ENCODE measurements at places on chromosomes 7 and 10. TPM values are rescaled to one million over a fixed set of nuclear protein-coding genes. Genes with fewer than 3 reads are reported as not detected.

DNA sequence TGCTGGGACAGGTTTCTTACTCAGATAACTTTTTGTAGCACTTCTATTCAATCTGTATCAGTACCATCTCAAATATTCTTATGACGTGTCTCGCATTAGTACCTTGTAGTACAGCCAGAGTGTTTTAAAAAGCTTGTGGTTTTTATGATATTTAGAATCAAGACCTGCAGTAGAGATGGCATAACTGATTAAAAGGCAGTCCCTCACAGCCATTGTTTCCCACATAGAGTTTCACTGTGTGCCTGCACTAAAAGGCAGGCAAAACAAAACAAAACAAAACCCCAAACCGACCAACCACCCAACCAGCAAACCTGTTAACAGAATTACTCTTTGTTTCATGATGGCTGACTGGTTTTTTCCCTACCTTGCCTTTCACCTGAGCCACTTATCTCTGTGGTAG, 221.3 kb upstream of the DGKB start:
- no peak for DNase-seq

The SOSTDC1 gene
- total RNA-seq: 2.1 TPM

- no peak for DNase-seq
Measured at GRCh38 chr7:98771519-98771918, 98.3 kb downstream of the TMEM130 start.

GRCh38 chr7:30927559-30927958, 15.9 kb downstream of the AQP1 start:
- no peak for DNase-seq

DNA sequence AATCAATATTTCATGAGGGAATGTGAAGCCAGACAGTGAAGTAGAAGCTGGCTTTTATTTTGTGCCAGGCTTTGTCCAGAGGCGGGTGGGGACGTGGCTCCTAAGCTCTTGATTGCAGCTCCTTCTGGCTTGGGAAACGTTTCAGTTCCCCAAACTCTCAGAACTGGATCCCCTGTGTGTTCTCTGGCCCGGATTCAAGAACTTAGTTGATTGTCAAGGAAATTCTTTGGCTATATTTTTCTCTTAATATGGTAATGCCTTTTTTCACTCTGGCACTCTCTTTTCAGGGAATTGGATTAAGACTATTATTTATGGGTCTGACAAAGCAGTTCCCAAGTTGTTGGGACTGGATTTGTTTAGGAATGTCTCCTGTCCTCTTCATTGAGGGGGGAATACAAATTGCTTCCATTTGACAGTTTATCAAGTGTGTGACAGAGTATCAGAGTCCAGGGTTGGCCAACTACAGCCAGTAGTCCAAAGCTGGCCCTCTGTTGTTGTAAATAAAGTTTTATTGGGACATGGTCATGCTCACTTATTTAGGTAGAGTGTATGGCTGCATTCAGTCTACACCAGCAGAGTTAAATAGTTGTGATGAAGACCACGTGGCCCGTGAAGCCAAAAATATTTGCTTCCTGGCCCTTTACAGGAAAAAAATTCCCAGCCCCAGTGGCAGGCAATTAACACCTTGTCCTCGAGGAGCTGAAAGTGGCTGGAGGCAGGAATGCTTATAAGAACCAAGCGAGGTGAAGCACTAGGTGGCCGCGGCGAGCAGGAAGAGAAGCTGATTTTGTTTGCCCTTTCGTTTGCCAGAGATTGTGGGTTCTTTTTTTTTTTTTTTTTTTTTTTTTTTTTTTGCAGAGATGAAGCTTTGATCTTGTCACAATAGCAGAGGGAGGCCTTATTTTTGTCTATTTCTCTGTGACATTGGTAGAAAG, 34.3 kb downstream of the HTRA1 start:
- no peak for DNase-seq

The SCIN gene
- total RNA-seq: under 0.01 TPM

DNA sequence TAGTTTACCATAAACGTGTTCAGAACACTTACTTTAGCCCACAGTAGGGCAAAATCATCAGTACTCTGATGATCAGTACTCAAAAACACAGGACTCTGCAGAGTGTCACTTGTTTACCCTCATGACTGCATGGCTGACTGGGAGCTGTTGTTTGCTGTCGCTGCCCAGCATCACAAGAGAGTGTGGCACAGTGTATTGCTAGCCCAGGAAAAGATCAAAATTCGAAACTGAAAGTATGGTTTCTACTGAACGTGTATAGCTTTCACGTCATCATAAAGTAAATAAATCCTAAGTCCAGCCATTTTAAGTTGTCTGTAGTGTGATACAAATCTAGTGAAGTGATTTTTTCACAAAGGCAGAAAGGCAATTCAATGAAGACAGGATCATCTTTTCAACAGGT, 184.6 kb downstream of the RAMP3 start:
- no peak for DNase-seq

The CLCN1 gene
- total RNA-seq: not detected

DNA sequence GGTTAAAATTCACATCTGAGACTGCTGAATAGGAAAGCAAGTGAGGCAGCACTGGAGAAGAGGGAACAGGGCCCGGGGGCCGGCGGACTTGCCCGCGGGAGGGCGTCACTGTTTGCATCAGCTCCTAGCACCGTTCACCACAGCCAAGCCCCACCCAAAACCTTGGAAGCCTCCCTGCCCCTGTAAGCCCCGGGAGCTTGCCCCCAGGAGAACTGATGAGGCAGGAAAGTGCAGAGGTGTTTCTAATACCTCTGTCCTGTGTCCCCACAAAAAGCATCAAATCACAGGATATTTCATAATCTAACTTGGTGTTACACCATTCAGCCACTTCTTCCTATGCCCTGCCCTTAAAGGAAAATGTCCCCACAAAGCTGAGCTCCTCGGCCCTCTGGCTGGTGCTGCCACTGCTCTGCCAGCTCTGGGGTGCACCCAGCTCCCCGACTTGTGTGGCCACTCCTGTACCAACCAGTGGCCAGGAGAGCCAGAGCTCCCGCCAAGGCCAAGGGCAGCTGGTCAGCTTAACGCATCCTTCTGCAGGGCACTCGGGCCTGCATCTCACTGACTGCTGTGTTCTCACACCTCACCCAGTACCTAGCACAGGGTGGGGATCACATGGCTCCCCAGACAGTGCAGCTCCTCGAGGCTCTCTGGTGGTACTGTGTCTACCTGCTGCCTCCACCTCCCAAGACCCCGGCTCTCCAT, 47.3 kb upstream of the CNPY1 start:
- no peak for DNase-seq

The PRPS1L1 gene
- not detected for total RNA-seq

- DNase-seq: no peak
Measured at GRCh38 chr10:88901206-88901983, 21.4 kb downstream of the STAMBPL1 start.

The ESYT2 gene
- total RNA-seq: 91.0 TPM

DNA sequence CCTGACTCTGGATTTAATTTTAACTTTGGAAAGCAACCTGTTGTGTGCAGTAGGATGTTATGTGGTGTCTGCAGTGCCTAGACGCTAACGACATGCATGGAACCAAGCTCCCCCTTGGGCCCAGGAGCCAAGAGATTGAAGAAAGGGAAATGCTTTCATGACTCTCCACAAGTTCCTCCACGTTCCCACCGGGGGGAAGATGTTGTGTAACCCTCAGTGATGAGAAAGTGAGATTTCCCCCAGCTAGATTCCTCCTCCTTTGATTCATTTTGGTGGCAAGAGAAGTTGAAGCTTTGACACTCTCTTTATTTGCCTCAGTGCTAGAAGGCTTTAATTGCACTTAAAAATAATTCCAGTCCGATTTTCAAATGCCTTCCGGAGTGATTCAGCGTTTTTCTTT, 157.9 kb upstream of the INSYN2A start:
- no peak for DNase-seq

- DNase-seq: no peak
Measured at GRCh38 chr10:126476246-126476645, 88.0 kb upstream of the ADAM12 start.

- no peak for DNase-seq
Measured at GRCh38 chr10:28571265-28571664, 38.3 kb downstream of the WAC start.

GRCh38 chr10:110863361-110863760, 8.4 kb upstream of the PDCD4 start:
- no peak for DNase-seq

GRCh38 chr7:102215256-102215655, 71.4 kb upstream of the SH2B2 start:
- DNase-seq: no peak

DNA sequence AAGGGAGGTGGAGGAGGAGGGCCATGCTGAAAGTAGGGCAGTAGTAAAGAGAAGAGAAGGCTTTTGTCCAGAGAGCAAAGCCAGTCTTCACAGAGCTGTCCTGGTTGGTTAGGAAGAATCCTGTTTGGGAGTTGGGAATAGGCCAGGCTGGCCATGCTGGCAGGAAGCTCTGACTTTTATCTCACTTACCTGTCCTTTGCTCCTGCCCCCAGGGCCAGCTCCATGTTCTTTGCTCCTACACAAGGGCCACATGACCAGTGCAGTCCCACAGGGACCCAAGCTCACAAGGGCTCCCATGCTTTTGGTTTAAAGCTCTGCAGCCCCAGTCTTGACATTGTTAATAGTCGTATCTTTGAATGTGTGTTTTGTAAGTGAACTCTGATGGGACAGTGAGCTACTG, 161.6 kb upstream of the KMT2E start:
- DNase-seq: no peak

The AKR1C1 gene
- 94.8 TPM for total RNA-seq
